ENCODE measurements at places on chromosomes 13 and 19. TPM values are rescaled to one million over a fixed set of nuclear protein-coding genes. Genes with fewer than 3 reads are reported as not detected.

DNA sequence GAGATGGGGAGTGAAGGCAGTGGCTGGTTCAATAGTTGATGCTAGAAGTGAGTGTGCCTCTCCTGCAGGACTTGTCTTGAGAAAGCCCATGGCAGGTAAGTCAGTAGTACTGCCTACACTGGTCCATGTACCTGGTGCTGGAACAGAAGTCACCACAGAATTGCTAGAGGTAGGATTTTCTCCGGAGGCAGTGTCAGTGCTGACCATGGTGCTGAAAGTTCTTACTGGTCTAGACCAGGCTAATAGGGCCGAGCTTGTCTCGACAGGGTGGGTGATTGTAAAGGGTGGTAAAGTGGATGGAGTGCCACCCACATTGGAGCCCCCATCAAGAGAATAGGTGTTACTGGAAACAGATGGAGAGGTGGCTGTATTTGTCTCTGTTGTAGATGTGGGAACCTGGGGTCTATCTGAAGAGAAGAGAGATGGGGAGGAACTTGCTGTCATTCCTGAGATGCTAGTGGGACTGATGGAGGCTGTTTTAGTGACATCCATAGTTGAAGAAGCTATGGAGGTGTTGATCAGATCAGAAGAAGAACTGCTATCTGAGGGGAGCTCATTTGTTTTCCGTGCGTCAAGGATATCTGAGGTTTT, 36.6 kb downstream of the MUC16 start:
- peak; percentile 2 for DNase-seq

- no peak for DNase-seq
These were observed 15.3 kb downstream of the FBXO27 start for GRCh38 chr19:39017026-39017425.

DNA sequence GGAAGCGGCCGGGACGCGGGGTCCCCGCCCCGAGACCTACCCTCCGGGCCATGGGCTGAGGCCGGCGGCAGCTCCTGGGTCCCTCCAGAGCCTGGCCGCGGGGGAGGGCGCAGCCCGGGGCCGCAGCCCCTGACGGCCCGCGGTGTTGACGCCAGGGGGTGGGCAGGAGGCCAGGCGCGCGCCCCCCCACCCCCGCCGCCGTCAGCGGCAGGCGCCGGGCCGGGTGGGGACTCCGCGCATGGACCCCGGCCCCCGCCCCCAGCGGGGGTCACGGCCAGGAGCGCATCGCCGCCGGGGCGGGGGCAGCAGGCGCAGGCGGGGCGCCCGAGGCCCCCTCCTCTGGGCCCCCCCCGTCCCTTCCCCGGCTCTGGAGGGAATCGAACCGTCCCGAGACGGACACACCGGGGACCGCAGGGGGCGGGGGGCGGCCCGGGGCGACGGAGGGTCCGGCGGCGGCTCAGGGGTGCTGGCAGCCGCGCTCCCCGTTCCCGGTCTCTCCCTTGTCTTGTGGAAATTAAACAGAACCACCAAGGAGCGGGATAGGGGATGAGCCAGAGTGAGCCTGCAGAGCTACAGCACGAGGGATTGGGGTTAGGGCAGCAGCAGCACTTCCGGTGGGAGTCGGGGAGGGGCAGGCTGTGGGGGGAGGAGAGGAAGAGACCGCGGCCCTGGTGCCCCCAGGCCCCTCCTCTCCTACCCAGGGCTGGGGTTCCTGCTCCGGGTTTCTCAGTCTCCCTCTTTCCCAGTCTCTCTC, at the start of gene MEIS3:
MEIS3 (minus strand) TSS at position 498 of the 754 bp plus-strand sequence; CDS start at position 52, 446 bp downstream.
- DNase-seq: no peak

- no peak for DNase-seq
These were observed at the start of gene RNF225 for GRCh38 chr19:58395220-58395978. TSS of gene RNF225 (plus strand) at chr19:58395656. CDS start at chr19:58396090, 434 bp downstream.

DNA sequence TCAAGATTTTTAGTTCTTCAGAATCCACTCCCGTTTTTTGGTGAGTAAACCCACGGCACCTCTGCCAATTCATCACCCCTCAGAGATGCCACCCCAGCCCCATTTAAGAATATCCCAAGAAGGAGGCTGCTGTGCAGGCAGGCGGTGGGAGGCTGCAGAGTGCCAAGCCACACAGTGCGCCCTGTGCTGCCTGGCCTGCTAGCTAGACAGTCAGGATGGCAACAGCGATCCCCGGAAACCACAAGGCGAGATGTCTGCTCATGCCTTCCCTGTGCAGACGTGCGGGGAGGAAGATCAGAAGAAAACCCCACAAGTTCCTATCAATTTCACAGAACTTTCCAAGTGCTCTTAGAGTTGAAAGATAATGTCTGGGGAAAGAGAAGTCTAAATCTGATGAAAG, 64.8 kb upstream of the GPR183 start:
- DNase-seq: no peak

GRCh38 chr13:86946734-86947133, 724.4 kb upstream of the SLITRK5 start:
- DNase-seq: no peak

GRCh38 chr13:113105032-113105920, at the start of gene F7:
TSS of gene F7 (plus strand) at chr13:113105791. CDS start at chr13:113105842, 51 bp downstream.
- peak; percentile 5 for DNase-seq

- no peak for DNase-seq
These were observed 1.1 kb upstream of the FARP1 start for GRCh38 chr13:98141509-98142379.

- peak; percentile 23 for DNase-seq
These were observed 1.6 kb downstream of the DACT3 start for GRCh38 chr19:46659151-46660007.

DNA sequence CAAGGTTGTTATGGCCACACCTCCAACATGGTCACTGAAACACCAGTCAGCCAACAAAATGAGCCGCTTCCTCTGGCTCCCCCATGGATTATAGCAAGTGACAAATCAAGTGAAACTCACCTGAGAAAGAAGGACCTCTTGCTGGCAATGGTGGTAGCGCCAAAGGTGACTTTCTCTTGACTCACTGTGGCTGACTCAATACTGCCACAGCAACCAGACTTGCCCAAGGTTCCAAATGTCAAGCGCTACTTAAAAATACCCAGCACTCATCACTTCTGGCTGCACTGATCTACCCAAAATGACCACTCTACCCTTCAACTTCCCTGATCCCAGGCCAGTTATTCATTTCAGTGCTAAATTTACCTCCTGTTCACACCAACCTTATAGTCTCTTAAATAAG, 495.5 kb downstream of the FOXO1 start:
- DNase-seq: no peak

DNA sequence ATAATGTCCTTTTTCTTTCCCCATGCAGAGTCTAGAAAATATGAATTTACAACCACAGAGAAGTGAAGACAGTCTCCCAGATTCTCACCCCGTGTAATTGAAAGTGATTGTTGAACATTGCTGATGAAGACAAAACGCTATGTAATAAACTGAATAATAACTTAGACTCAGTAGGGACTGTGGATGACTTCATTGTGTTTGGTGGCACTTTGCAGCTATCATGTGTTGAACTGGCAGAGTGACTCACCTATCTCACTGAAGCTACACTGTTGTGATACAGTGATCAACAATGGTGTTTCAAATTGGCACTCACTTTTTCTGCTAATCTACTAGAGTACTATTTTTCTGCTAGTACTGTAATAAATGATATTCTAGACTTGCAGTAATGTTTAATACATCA, 261.3 kb downstream of the DACH1 start:
- DNase-seq: no peak

- DNase-seq: peak; percentile 12
These were observed 28.8 kb downstream of the EPN1 start for GRCh38 chr19:55703790-55704215.

DNA sequence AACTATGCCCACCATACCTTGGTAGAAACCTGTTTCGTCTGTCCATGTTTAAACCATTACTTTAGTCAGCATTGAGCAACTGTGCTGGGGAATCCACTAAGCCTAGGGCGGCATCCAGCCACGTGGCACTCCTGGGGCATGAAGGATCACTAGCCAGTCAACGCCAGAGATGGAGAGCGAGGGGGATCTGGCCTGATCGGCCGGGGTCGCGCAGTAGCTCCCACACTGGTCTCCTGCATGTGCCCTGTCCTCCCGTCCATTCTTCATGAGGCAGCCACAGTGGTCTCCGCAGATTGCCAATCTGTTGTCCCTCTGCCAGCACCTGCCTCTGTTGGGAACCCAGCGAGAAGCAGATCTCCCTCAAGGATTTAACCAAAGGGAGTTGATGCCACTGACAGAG, 109.4 kb downstream of the DPF1 start:
- DNase-seq: no peak

DNA sequence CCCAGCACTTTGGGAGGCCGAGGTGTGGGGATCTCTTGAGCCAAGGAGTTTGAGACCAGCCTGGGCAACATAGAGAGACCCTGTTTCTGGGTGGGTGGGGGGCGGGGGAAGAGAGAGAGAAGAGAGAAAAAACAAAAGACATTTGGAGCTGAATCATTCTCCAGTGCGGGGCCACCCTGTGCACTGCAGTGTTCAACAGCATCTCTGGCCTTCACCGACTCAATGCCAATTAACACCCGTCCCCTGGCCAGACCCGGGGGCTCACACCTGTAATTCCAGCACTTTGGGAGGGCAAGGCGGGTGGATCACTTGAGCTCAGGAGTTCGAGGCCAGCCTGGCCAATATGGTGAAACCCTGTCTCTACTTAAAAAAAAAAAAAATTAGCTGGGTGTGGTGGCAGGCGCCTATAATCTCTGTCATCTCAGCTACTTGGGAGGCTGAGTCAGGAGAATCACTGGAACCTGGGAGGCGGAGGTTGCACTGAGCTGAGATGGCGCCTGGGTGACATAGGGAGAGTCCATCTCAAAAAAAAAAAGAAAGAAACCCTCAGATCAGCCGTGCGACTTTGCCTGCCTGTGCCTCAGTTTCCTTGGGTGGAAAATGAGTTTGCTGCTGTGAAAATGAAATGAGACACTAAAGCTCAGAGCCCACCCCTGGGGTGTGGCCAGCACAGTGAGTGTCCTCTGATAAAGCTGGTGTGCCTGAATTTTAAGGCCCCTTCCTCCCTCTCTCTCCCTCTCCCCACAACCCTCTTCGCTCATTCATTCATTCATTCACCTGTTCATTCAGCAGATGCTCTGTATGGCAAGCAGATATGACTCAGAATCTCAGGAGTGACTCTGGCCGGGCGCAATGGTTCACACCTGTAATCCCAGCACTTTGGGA, 6.4 kb downstream of the KLF2 start:
- DNase-seq: no peak

DNA sequence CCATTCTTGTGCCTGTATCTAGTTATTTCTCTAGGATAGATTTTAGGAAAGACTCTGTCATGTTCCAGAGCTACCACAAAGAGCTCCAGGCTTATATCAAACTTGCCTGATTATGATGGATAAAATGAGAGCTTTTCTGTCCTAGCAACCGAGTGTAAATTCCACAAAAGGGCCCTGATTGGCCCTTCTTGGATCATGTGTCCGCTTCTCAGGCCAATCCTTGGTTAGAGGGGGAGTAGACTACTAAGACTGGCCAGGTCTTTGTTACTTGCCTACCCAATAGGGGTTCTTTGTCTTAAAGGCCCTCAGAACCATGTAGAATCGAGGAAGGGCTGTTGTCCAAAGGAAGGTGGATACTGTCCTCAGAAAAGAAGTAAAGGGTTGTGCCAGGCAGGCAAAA, 2.4 kb downstream of the DHX34 start:
- DNase-seq: peak; percentile 24

DNA sequence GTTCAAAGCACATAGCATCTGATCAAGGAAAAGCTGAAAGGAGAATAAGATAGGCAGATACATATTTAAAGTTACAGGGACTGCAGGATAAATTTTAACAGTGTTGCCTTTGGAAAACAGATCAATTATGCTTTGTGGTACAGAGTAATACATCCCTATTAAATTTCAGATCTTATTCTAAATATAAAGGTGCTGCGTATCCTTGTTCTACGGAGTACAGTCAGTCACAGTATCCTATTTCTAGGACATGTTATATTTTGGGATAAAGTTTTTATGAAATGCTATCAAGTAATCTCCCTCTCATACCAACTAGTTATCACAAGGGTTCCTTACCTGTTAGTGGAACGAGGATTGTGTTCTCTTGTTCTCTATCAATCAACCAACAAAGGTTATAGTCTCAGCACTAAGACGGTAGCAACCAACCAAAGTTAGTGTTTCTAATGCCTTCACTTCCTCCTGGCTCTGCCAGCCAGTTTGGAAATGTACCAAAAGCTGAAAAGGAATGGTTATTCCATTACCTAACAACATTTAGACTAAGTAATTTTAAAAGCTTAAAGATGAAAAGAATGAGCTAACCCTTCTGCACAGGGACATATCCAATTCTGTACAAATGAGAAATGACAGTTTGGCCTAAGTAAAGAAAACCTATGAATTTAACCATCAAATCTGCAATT, 35.2 kb downstream of the TSC22D1 start:
- no peak for DNase-seq

DNA sequence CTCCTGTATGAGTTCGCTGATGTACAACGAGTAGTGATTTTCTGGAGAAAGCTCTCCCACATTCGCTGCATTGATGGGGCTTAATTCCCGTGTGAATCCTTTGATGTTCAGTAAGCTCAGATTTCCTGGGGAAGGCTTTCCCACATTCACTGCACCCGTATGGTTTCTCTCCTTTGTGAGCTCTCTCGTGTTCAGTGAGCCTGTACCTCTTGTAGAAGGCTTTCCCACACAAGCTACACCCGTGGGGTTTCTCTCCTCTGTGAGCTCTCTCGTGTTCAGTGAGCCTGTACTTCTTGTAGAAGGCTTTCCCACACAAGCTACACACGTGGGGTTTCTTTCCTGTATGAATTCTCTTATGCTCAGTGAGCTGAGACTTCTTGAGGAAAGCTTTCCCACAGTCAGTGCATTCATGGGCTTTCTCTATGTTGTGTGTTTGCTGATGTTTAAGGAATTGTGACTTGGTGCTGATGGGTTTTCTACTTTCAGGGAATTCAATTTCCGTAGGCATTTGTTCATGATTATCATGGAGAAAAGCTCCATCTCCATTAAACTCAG, 3.5 kb upstream of the ZNF577 start:
- DNase-seq: peak; percentile 8

- DNase-seq: no peak
These were observed 120.7 kb upstream of the SERP2 start for GRCh38 chr13:44252938-44253337.

- no peak for DNase-seq
These were observed 115.5 kb downstream of the LACC1 start for GRCh38 chr13:43994999-43995859.

- DNase-seq: no peak
These were observed 3.1 kb downstream of the KLK14 start for GRCh38 chr19:51079481-51080110.

DNA sequence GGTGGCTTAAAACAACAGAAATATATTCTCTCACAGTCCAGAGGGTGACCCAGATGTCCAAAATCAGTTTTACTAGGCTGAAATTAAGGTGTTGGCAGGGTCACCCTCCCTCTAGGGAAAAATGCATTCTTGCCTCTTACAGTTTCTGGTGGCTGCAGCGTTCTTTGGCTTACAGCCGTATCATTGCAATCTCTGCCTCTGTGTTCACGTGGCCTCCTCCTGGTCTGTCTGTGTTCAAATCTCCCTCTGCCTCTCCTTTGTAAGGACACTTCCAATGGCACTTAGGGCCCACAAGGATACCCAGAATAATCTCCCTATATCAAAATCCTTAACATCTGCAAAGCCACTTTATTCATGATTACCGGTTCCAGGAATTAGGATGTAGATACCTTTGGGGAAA, 21.1 kb downstream of the KCTD12 start:
- DNase-seq: no peak

The SHISA7 gene
- total RNA-seq: not detected

The TLE2 gene
- 0.32 TPM for total RNA-seq

The ADGRE3 gene
- not detected for total RNA-seq

The ZNF426 gene
- total RNA-seq: 19.6 TPM

The MARK4 gene
- total RNA-seq: 16.8 TPM

The CD33 gene
- total RNA-seq: not detected

The MPND gene
- total RNA-seq: 4.3 TPM

All from fibroblast of villous mesenchyme (primary cell).